ENCODE measurements at places on chromosomes 1 and 21.

DNA sequence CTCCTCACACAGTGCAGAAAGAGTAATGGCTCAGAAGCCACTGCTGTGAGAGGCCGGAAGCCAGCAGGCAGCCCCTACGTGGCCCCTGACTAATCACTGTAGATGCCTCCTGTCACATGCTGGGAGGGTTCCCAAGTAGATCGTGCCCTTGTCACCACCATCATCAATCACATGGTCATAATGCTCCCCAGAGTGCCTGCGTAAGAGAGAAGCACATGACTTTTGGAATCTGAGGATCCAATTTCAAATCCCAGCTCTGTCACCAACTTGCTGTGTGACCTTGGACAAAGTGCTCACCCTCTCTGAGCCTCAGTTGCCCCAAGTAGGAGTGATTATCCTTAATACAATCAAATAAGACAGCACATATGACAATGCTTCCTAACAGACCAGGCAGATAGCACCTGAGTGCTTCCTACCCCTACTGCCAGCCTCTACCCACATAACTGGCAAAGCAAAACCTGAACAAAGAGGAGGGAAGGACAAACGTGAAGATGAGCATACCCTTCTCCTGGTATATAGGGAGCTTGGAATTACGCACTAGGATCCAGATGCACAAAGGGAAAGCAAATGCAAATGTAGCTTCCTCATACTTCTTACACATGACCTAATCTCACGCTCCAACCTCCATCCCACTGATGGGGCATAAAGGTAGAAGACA, 65.7 kb downstream of the SDC3 start:
- no peak for DNase-seq

DNA sequence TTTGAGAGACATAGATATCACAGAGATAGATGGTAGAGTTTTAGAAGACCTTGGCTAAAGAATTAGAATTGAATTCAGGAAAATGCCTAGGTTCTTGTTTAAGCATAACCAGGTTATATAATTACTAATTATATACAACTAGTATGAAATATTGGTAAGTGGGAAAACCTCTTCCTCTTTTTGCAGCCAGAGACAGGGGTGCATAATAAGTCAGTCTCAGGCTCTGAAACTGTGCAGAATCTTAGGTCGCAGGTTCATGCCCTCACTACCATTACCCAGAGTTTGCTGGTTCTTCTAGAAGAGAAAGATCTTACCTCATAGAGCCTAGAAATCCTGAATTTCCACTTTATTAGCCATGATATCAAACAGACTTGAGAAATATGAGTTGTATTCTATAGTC, 183.3 kb downstream of the NEK7 start:
- no peak for DNase-seq

- no peak for DNase-seq
These were observed 32.6 kb downstream of the ALPL start for GRCh38 chr1:21541835-21542234.

DNA sequence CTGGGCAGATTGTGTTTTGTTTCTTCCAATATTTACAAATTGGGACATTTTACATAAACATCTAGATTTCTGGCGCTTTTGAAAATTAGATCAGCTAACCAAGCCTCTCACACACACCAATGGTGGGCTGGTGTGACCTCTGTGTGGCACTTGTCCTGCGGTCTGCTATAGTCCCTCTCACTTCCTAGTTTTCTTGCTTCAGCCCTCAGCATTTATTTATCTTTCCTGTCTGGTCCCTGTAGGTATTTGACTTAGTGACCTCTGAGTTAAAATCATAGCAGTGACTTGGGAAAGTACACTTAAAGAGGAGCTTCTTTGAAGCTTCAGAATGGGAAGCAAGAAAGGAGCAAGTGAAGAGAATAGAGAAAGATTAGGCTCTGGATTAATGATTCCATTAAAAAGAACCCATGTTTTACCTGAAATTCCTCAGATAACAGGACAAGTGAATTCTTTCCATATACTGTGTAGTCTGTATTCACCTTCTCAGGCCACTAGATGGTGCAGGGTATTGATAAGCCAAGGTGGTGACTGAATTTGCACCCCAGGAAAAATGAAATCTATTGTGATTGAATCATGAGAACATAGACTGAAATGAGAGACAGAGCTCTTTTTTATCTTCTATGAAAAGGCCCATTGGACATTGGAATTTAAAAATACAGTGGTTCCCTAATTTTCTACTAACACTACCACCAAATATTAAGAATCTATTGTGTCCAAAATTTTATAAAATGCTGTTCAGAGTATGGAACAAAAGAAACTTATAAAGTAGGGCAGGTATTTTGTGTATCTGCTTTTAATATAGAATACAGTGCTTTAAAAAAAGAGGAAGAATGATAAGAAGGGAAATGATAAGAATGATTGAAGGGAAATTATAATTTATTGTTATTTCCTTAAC, 7.1 kb upstream of the DIPK1A start:
- DNase-seq: no peak

- DNase-seq: no peak
These were observed 4.1 kb downstream of the S100A2 start for GRCh38 chr1:153561466-153561985.

DNA sequence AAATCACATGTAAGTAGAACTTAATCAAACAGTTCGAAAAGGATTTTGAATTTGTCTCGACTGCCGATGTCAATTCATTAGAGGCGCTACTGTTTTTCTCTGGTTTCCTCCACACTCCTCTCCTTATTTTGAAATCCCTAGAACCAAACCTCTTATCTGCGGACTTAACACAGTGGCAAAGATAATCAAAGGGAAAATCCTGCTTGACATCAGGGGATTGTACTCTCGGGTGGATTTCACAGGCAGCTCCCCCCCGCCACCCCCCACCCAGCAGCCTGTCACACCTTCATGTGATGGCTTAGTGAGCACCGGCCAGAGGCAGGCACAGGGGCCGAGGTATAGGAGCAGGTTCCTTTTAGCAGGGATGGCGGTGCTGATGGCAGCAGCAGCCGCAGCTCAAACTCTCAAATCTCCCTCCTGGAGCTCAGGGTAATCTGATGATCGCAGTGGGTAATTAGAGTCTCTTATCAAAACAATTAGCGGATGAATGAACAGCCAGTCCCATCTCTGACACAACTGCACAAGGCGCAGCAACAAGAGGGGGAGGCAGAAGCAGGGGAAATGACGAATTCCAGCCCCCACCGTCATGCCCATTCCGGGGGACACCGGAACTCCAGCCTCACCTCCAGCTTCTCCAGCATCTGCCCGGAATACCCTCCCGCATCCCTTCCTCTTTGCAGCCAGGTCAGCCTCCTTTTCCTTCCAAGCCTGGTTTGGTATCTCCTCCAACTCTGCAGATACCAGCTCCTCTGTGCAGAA, 80.3 kb downstream of the SSBP3 start:
- no peak for DNase-seq
